Retina (tissue), 1 donor: ENCODE measurements at places on chromosomes 1 and 21.

DNA sequence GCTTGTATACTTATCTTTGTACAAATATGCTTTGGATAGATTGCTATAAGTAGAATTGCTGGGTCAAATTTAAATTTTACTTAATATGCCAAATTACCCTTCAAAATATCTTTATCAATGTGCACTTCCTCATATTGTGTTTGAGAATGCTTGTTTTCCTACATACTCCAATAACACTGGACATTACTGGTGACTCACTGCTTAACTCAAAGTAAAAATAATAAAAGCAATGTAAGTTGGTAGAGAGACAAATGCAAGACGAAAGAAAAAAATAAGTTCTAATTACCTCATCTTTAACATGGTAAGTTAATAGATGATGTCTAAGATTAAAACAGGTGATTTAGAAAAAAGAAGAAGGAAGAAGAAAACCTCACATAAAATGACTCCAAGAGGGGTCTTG is 7.9 kb upstream of the SH3GLB1 start:
- no peak for DNase-seq

DNA sequence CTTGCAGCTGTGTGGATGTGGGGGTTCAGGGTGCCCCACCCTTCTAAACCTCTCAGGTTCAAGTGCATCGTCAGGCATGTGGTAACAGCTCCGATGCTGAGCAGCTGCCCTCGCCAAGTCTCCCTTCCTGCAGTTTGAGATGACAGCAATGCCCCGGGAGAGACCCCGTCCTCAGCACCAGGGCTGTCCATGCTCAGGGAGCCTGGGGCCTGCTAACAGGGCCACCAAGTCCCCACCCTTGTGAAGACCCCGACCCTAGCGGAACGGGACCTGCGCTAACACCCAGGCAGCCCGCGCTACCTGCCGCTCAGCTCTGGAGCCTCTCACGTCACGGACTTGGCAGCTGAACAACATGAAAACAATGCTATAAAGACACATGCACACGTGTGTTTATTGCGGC is 159.2 kb upstream of the C1orf174 start:
- DNase-seq = no peak

DNA sequence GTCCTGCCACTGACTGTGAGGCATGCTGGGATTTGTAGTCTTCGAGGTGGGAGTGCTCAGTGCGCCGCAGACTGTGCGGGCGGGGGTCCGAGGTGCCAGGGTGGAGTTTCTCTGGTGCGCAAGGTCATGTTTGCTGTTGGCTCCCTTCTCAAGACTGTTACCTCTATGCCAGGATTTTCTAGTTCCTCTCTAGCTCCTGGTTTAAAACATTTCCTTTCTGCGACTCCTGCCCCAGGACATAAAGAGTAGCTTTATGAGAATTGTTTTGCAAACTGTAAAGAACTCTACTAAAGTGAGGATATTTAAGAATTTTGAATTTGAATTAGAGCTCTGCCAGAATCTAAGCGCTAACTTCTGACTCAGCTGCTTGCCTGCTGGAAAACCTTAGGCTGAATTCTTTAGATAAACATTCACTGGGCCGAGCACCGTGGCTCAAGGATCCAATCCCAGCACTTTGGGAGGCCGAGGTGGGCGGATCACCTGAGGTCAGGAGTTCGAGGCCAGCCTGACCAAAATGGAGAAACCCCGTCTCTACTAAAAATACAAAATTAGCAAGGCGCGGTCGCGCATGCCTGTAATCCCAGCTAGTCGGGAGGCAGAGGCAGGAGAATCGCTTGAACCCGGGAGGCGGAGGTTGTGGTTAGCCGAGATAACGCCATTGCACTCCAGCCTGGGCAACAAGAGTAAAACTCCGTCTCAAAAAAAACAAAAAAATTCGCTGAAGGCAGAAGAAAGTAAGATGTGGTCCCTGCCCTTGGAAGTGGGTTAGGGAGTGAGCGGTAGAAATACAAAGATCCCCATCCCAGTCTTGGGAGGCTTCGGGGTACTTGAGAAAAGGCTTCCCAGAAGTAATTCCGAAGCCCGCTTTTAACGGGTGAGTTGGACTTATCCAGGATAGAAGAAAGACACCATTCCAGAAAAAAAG is 992 bp upstream of the USP48 start:
- peak; percentile 7 for DNase-seq

- DNase-seq = no peak
Observed at GRCh38 chr1:11046270-11046566, 821 bp downstream of the MASP2 start.

DNA sequence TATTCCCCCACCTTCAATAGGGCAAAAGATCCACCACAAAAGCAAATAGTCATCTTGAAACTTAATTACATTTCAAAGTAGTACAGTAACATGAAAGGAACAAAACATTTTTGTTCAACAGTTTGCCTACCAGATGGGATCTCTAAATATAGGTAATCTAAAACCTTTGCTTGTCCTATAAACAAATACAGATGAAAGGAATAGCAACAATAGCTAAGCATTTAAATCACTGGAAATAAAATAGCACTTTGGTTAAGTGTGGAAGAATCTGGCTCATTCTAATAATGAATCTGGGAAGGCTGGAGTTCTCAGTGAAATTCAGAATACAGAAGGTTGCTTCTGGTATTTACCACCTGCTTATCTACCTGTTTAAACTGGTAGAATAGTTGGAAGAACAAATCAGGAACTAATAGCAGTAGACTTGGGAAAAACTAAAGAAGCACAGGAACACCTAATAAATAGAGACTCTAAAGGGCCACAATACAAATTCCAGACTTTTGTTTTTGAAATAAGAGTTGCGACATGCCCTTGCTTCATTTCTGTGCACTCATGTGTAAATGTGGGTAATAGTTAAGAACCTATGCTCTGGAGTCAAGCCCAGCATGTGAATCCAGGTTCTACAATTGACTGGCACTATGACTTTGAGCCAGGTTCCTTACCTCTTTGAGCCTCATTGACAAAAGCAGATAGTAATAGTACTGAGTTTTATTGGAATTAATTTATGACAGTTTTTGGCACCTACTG is 2.3 kb upstream of the LYPLAL1 start:
- no peak for DNase-seq

GRCh38 chr1:219906924-219907771 is 21.2 kb downstream of the SLC30A10 start:
- no peak for DNase-seq

- DNase-seq = no peak
Observed at GRCh38 chr1:1760715-1761114, 17.6 kb downstream of the NADK start.

- DNase-seq = no peak
Observed at GRCh38 chr1:24427545-24427862, 11.9 kb downstream of the NIPAL3 start.

DNA sequence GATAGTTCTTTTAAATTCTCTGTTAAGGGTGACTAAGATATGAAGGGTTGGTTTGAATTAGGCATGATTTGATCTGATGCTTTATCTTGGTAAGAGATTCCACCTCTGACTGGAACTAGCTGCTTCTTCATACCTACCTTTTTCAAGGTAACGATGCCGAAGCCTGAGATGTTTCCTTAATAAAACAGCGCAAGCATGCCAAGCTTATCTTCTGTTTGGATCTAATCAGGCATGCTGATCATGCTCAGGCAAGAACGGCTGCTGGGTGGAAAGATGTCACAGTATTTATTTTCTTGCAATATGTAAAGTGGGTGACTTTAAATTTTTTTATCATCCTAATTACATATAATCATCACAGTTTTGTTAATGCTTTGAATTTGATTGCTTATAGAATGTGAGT is 148.7 kb downstream of the ADGRL2 start:
- DNase-seq = no peak

- DNase-seq = no peak
Observed at GRCh38 chr21:10273196-10273595, 248.2 kb upstream of the TPTE start.

DNA sequence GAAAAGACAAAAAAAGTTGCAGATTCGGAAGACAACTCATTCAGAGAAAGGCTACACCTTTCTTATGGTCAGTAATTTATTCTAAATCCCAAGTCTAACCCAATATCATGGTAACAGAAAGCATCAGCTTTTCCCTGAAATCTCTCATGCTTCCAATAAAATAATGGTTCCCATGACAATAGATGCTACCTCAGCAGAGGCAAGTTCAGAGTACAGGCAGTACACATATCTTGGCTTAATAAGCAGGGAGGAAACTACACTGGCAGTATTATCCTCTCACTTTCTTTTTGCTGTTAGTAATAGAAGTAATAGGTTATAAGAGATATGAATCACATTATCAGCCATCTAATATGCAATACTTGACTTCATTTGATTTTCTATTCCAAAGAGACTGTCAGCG is 137.1 kb downstream of the DPYD start:
- DNase-seq = no peak

GRCh38 chr1:85319491-85319890 is 43.1 kb upstream of the BCL10 start:
- no peak for DNase-seq

GRCh38 chr1:225424562-225425200 is 3.2 kb downstream of the LBR start:
- DNase-seq = no peak

DNA sequence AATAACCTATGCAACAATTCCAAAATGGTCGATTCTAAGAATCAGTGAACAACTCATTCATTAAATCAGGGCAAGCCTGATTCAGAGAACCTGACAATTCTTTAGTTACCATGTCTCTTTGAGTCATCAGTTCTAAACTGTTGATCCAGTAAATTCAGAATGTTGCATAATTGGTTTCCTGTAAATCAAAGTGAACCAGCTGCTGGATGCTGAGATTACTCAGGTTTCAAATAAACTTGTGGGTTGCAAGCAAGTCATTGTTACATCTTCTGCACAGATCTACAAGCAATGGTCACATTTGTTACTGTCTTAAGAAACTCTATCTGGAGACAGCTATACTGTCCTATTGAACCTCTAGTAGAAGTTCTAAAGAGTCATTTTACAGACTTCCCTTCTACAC is 16.5 kb downstream of the PLA2G2D start:
- DNase-seq = no peak
